ENCODE measurements at places on chromosomes 2 and 18.

DNA sequence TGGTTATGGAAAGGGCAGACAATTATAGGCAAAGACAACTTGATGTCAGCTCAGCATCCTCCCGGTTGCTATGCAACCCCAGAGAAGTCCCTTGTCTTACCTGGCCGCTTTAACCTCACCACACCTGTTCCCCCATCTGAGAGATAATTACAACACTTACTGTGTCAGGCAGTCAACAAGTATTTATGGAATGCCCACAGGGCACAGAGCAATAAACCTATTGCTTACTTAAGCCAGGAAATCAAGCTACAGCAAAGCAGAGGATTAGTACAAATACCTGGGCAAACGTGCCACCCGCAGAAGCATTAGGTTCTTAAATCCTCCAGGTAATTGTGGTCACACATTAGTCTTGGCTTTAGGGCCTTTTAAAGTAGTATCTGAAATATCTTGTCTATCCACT is 320.4 kb upstream of the REV1 start:
- DNase-seq = no peak

DNA sequence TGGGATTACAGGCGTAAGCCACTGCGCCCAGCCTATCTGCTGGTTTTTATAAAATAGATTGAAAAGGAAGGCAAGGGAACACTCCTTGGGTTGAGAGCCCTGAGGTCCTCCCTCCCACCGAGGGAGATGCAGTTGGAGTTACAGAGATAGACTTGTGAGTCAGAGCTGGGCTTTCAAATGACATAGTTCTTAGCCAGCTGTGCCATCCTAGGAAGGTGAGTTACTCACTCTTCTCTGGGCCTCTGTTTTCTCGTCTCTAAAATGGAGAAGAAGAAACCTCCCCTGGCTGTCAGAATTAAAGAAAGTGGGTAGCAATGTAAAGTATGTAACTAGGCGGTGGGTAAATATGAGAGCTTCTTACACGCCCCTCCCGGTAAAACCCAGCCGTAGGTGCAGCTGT is 2.4 kb downstream of the LRRFIP1 start:
- DNase-seq = no peak

DNA sequence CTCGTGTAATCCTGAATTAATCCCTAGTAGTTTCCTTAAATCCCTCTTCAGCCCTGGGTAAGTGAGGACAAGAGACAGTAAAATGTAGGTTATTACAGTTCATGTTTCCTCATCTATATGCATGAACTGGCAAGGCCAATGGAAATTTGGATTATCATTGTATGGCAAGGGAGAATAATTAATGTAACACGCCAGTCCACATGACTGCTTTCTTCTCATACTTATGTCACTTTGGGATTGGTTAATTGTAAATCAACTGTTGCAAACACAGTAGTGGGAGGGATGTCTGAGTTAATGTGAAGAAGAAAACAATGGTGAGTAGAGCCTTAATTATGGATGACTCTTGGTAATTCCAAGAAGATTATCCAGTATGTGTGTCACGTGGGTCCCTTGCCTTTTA is 1.7 kb upstream of the SERPINB7 start:
- no peak for DNase-seq

GRCh38 chr2:233339427-233339826 is 14.9 kb upstream of the DGKD start:
- DNase-seq = no peak

DNA sequence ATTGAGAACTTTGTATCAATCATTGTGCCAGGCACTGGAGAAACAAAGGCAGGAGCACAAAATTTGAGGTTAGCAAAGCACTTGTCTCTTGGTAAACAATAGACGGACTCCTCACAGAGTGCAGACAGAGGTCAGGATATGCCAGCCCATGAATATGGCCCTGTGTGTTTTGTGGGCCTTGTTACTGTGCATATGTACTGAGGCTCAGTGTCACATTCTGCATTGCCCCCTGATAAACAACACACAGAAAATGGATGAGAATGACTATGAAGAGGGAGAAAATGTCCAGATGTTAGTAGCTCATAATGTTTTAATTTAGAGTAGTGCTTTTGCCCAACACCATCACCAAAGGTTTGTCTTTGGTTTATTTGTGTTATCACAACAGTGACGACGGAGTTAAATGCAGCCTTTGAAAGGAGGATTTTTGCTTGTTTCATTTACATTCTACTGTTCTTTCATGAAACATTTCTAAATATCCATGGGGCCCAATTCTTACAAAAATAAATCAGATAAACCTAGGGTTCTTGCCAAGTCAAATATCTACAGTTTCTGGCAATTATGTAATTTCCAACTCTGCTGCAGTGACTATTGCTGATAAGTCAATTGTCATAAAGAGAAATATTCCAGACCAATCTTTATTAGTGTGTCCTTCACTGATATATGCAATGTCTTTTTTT is 14.6 kb upstream of the NT5C1B start:
- no peak for DNase-seq

- DNase-seq = no peak
These were observed 83.7 kb downstream of the INPP5D start for GRCh38 chr2:233143700-233144331.

DNA sequence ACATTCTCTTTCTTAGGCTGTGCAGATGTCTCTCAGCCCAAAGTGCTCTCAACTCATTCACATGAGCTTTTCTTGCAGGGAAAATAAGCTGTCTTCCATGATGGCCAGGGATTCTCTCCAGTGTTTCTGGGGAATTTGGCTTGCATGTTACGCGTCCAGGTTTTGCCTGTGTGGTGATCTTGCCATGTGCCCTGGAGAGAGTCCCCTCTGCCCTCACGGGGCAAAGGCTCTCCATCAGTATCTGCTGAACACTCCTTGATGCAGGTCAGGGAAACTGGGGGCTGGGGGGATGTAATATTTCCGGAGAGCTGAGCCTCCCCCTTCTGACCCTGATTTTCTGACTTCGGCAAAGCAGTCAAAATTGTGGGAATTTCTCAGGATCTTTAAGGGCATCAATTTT is 87.6 kb downstream of the ACKR3 start:
- no peak for DNase-seq

- no peak for DNase-seq
These were observed 16.5 kb downstream of the OSBPL1A start for GRCh38 chr18:24381126-24381525.

DNA sequence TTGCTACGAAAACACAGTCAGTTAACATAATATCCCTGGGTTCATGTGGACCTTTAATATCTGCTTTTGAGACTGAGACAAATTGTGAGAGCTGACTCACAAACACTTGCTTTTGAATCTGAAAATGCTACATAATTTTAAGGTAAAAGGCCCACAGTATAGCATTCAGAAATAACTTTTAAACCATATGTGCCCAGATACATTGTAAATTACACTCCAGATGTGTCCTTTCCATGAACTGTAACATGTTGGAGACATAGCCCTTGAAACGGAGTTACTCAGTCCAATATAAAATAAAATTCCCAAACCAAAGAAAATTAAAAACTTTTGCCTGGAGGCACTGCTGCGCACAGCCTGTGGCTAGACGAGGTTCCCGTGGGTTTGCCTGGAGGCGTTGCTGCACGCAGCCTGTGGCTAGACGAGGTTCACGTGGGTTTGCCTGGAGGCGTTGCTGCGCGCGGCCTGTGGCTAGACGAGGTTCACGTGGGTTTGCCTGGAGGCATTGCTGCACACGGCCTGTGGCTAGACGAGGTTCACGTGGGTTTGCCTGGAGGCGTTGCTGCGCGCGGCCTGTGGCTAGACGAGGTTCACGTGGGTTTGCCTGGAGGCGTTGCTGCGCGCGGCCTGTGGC is 131.9 kb upstream of the ALKAL2 start:
- DNase-seq = no peak

DNA sequence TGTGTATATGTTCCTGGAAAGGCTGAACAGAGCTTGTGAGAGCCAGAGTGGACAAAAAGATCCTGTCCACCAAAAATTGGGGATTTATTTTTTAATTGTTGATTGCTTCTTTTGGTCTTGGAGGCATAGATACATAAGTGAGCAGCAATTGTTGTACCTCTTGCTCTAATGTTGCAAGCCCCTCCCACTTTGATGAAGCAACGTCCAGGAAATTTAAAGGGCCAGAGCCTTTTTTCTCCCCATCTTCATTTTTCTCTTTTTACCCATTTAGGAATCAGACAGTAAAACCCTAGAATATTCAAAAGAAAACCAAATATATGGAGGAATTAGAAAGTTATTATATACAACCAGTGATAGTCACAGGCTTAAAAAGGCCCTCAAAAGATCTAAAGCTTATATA is 871.8 kb upstream of the NRXN1 start:
- DNase-seq = no peak

GRCh38 chr18:79766308-79766707 is 31.4 kb upstream of the KCNG2 start:
- no peak for DNase-seq

DNA sequence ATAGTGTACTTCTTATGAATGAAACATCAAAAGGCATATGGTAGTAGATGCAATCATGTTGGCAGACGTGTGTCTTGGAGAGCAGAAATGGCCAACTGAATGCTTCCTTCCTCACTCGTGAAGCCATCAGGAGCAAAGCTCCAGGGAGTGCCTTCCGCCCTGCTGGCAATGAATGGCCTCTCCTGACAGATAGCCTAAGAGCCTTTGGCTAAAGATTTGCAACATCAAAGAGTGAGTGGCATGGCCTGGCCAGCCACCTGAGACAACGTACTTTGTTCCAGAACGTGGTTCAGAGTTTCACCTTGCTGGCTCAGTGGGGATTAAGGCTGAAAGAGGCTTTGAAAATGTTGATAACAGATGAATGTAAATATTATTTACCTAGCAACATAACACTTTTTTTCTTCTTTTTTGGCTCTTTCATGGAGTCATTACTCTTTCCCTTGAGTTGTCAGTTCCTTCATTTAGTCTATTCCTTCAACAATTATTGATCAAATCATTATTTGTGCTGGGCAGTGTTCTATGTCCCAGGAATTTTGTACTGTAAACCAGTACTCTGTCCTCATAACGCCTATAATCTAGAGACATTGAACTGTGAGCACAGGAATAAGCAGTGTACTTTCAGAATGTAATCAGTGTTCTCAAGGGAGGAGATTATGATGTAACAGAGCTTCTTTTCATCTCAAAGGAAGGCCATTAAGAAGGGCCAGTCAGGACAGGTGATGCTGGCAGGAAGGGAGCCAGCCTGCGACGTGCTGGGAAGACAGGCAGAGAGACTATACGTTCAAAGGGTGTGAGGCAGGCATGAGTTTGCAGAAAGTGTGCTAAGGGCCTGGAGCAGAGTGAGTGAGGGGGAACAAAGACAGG is 59.4 kb upstream of the SH3RF3 start:
- no peak for DNase-seq

DNA sequence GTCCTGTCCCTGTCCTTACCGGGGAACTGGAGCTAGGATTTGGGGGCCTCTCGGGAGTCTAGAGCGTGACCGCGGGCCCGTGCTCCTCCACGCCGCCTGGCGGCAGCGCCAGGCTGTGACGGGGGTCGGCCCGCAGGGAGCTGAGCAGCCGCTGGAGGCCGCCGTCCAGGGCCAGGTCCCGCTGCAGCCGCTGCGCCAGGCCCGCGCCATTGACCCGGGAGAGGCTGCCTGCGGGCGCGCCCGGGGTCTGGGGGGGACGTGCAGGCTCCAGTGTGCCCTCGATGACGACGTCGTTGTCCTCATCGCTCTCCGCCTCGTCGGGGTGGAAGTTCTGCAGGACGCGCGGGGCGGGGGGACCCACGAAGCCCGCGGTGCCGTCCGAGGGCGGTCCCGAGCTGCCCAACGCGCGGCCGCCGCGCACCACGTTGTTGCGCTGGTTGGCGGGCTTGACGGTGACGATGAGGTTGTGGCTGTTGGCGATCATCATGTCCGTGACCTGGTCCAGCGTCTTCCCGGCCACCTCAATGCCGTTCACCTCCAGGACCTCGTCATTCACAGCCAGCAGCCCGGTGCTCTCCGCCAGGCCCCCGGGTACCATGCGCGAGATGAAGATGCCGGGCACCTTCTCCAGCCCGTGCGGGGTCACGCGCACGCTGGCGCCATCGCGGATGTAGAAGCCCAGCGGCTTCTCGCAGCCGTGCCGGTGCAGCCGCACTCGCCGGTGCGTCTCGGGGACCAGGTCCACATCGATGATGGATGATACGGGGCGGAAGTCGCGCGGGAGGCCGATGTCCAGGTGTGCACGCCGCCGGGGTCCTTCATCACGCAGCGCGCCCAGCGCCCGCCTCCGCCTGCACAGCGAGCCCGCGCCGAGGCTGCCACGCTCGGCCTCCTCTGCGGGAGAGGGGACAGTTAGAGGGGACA is 50.9 kb downstream of the ADNP2 start:
- DNase-seq = no peak

- DNase-seq = no peak
These were observed 400.6 kb downstream of the IRS1 start for GRCh38 chr2:226399006-226399405.

GRCh38 chr18:46289931-46290330 is 185.7 kb downstream of the HAUS1 start:
- no peak for DNase-seq

DNA sequence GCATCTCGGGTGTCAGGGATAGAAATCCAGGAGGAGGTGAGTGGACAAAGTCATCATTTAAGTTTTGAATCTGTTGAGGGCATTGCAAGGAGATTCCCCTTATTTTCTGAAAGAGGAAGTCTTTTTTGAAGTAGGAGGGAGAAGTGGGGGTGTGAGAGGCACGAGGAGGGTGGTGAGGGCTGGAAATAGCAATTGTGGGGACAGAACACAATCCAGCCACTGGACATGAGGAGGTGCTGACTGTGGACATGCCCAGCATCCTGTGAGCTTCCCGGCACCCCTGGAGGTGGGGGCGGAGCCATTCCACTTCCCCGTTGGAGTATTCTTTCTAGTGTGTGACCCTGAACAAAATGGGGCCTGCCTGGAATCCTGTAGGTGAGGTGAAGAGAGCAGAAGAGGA is 310.7 kb upstream of the EPAS1 start:
- no peak for DNase-seq

DNA sequence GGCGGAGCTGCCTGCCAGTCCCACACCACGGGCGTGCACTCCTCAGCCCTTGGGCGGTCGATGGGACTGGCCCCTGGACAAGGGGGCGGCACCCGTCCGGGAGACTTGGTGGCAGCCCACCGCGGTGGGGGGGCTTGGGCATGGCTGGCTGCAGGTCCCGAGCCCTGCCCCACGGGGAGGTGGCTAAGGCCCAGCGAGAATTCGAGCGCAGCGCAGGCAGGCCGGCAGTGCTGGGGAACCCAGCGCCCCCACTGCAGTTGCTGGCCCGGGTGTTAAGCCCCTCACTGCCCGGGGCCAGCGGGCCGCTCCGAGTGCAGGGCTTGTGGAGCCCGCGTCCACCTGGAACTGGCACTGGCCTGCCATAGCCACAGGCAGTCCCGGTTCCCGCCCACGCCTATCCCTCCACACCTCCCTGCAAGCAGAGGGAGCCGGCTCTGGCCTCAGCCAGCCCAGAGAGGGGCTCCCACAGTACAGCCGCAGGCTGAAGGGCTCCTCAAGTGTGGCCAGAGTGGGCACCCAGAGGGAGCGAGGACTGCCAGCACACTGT is 742.9 kb upstream of the DDX18 start:
- no peak for DNase-seq
